ENCODE measurements at places on chromosomes 12 and 14.

DNA sequence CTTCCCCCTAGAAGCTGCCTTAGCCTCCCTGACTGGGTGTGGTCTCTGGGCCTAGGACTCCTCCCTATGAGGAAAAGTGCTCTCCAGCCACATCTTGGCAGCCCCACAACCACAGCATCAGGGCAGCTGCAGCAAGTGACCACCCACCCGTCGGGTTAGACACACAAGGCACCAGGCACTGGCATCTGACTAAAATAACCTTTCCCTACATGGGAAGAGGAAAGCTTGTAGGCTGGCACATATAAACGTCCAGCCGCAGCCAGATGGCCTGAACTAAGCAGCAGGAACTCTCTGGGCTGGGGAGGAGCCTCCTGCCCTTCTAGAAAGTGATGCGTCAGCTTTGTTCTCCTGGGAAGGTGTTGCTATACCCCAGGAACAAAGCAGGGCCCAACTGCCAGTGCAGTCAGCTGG, 328.7 kb downstream of the DPF3 start:
- DNase-seq = no peak

- DNase-seq = peak; percentile 70
These were observed 5.1 kb upstream of the LTBP2 start for GRCh38 chr14:74616996-74617700.

DNA sequence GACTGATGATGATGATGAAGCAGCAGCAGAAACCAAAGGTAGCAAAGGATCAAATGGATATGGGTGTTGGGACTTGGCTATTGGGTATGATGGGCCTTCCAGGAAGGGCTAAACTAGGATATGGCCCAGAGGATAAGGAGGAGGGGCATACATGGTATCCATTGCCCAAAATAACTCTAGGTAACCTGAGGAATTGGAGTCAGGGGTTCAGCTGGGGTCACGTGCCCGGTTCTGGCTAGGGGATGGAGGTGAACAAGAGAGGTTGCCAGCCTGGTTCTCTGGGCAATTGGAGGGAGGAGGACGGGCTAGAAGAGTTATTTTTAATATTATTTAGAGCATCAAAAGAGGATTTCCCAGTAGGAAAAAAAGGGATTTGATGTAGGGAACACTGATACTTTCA, 2.7 kb upstream of the ANKRD52 start:
- DNase-seq = no peak

DNA sequence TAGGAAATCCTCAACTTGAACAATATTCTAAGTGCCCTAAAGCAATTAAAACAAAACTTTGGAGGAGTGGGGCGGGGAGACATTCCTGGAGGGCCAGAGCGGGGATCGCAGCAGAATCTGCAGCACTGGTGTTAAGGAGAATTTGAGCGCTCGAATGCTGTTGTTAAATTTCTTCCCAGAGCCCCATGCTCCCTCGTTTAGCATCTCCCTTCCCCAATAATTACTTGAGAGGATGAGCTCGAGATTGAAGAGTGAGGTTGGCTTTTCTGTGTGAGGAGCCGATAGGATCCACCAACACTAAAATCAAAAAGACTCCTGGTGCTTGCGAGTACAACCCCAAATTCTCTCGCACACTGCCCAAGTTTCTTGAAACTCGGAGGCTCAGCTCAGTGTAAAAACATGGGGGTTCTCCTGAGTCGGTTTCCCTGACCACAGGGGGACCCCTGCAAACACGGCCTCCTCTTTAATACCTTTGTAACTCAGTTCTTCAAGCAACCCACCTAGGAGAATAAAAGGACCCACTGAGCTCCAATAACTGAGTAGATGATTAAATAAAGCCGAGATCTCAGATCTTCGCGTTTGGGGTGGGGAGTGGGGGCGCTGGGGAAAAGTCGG, 10.2 kb upstream of the FOXG1 start:
- DNase-seq = no peak

DNA sequence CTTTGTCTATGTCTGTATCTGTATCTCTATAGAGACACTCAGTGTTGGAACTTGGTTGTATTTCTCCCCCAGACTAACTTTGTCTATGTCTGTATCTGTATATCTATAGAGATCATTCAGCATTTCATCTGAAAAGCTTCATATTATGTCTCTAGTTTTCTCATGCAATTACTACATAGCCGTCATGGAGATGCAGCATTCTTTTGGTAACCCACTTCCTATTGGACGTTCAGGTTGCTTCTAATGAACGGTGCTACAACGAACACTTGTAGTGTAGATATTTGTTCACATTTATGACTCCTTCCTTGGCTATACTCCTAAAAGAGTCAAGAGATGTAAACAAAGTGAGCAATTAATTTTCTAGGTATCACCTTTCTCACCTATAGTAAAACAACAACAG, 81.5 kb upstream of the KCNA1 start:
- no peak for DNase-seq

DNA sequence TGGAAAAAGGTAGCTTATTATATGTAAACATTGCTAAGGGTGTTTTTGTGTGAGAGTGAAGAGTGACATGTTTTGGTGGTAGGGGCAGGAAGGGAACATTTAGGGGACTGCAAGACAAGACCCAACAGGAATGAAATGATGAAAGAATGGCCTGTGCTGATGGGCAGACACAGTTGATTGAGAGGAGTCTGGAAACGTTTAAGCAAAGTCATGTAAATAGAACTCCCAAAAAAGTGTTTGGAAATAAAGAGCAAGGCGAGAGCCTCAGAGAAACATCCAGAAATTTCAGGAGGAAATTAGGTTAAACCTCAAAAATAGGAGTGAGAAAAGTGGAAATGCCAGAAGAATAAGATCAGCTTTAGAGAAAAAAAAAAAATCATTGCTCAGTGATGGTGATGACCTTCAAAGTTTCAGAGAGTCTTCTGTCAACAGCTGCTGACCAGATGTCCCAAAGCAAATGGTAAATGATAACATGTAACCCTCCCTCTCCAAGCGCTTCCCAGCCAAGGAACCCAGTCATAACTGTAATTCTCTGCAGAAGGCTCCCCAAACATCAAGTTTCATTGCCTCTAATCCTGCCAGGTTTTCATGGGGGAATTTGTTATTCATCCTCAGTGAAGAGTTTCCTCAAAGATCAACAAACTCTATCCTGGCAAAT, 223.2 kb upstream of the FAR2 start:
- peak; percentile 81 for DNase-seq

DNA sequence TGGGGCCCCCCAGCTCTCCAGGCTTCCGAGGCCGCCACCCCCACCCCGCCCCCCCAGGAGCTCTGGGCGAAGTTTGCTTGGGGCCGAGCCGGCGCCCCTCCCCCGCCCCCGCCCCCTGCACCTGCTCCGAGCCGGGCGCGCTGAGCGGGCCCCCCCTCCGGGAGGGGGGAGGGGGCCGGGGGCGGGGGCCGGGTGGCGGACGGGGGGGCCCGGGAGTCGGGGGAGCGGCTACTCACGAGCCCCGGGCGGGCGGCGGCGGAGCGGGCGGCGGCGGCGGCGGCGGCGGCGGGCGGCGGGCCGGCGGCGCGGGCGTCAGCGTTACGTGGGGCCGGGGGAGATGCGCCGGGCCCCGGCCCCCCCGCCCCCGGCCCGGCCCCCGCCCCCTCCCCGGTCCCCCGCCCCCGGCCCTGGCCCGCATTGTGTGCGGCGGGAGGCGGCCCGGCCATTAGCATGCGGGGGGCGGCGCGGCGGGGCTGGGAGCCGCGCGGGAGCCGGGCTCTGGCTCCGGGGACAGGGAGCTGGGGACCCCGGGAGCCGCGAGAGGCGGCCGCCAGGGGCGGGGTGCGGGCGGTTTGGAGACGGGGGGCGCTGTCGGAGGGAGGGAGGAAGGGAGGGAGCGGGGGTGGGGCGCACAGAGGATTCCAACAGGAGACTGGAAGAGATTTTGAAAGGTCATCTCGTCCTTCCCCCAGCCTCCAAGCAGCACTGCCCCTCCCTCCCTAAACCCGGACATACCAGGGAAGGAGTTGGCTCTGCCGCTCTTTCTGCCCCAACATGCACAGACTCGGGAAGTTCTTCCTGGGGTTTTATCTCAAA, at the start of gene ZNF219:
Gene ZNF219 (minus strand): TSS at position 580 of the 816 bp plus-strand sequence. CDS start 5,064 bp downstream, outside the sequence.
- peak; percentile 47 for DNase-seq

GRCh38 chr14:59538936-59539335, 37.7 kb downstream of the CCDC175 start:
- DNase-seq = no peak

DNA sequence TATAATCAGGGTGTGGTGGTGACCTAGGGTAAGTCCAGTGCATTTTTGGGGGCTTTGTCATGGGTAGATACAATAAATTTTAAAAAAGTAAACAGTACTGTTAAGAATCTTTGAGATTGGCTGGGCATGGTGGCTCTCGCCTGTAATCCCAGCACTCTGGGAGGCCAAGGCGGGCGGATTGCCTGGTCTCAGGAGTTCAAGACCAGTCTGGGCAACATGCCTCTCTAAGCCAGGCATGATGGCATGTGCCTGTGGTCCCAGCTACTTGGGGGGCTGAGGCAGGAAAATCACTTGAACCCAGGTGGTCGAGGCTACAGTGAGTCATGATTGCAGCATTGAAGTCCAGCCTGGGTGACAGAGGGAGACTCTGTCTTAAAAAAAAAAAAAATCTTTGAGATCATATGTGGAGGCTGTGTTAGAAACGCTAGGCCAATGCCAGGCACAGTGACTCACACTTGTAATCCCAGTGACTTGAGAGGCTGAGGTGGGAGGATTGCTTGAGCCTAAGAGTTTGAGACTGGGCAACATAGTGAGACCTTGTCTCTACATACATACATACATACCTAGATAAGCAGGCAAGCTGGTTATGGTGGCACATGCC, 67.7 kb downstream of the PRKCH start:
- peak; percentile 17 for DNase-seq

DNA sequence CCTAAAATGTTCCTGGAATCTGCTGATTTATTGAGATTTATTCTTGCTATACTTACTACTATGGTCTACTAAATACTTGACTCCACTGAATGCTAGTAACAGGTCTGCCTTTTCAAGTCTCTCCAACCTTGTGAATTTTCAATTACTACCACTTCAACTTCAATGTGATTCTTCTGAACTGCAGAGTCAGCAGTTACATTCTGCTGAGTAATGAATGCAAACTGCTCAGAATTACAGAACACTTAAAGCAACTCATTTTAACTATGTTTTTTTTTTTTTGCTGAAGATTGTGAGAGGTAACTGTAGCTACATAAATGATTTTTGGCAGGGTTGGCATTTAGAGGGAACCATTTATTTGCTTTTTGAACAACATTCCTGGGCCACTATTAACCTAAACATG, 41.8 kb downstream of the ARF6 start:
- DNase-seq = no peak

- DNase-seq = no peak
These were observed 766.7 kb upstream of the TBX3 start for GRCh38 chr12:115450710-115451109.

DNA sequence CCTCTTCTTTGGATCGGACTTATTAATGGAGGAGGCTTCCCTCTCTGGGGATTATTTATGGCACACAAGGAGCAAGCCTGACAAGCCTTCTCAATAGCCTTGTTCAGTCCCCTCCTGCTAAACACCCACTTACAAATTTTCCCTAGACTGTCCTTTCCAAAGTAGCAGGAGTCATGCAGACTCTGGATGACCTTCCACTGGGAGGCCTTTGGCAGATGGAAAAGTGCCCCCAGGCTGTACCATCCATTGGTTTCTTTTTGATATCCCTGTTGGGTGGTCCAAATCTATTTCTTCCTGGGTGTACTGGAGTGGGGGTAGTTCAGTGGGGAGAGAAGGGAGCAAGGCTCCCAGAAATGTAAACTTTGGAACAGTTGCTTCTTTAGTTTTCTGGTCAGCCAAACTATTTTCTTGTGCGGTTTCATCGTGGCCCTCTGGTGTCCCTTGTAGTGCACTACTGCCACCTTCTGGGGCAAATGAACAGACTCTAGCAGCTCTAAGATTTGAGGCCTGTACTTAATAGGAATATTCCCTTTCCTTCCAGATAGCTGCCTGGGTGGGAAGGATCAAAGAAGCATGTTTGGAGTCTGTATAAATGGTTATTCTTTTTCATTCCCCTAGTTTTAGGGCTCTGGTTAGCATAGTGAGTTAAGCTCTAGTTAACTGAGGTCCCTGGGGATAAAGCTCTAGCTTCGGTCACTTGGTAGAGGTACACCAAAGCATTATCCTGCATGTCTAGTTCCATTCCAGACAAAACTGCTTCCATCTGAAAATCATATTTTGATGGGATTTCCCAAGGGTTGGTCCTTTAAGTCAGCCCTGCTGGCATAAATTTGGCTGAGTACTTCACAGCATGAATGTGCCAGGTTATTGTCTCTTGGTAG, 409.5 kb downstream of the SLC6A15 start:
- peak; percentile 74 for DNase-seq

- DNase-seq = no peak
These were observed 9.3 kb downstream of the AMN start for GRCh38 chr14:102931580-102932285.

- no peak for DNase-seq
These were observed 231.4 kb downstream of the ANO2 start for GRCh38 chr12:5713599-5714081.

DNA sequence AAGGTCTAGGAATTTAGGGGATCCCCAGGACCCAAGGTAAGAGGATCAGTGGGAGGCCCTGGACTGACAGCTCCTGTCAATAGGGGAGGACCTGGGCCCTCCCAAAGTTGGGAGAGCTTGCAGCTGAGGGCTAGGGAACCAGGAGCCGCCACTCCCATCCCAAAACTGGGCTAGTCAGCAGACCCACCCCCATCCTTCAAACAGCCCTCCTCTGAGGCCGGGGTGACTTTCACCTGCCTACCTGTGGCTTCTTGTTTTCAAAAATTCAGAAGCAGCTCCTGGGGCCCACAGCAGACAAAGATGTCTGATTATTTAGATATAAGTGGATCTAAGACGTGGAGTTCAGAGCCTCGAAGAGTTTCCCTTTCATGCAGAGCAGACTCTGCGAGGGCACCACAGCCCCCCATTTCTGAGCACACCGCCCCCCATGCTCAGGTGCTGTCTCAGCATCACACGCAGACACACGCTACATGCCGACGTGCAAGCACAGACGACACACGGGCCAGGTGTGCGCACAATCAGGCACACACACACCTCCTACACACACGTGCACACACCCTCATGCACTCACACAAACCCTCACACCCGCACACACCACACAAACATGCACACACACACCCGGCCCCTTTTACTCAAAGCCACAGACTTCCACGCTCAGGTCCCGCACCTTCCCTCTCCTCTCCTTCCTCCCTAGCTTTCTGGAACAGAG, 21.9 kb downstream of the DIO3 start:
- DNase-seq = no peak

GRCh38 chr14:79971330-79971729, 240.0 kb downstream of the DIO2 start:
- peak; percentile 46 for DNase-seq

DNA sequence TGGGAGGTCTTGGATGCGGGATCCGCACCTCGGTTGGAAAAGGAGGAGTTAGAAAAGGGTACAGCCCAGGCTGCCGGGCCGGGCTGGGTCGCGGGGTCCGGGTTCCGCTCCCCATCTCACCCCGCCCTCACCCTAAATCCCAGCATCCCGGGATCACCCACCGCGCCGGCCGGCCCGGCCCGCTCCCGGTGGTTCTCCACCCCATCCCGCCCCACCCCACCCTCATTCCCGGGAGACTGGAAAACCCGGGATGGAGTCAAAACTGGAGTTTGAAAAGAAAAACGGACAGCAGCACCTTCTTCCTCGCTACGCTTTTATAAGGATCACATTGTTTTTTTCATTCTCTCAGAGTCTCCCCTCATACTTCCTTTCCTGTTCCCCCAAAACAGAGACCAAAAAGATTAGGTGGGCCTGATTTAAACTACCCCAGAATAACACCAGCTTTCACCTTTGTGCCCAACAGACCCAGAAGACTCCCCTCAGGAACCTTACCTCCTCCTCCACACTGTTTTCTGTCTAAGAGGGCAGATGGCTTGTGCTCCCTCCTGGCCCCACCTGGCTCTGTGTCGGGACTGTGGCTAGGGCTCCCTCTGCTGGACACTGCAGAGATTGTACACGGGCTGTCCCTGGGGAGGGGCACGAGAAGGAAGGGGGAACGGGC, 2.8 kb downstream of the GLI1 start:
- DNase-seq = peak; percentile 93
